ENCODE measurements at places on chromosomes 16 and 17.

- DNase-seq = no peak
Observed at GRCh38 chr16:86069736-86070298, 170.9 kb downstream of the IRF8 start.

DNA sequence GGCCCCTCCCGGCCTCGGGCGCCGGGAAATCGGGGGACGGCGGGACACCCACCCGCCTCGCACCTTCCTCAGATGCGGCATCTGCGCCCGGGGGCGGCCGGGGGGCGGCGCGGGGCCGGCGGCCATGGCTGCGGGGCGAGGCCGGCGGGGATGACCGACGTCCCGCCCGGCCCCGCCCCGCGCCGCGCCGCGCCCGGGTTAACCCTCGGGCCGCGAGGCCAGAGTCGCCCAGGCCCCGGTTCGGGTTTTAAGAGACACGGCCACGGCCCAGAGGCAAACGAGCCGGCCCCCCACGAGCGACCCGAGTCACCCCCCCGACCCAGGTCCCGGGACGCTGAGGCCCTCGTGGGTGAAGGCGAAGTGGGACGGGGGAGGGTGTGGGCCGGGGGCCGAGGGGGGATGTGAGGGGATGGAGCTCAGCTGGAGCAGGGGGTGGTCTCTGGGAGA is at the start of gene RGS11:
TSS of gene RGS11 (minus strand) at position 159 of the 447 bp plus-strand sequence. CDS start at position 126, 33 bp downstream.
- DNase-seq = no peak

DNA sequence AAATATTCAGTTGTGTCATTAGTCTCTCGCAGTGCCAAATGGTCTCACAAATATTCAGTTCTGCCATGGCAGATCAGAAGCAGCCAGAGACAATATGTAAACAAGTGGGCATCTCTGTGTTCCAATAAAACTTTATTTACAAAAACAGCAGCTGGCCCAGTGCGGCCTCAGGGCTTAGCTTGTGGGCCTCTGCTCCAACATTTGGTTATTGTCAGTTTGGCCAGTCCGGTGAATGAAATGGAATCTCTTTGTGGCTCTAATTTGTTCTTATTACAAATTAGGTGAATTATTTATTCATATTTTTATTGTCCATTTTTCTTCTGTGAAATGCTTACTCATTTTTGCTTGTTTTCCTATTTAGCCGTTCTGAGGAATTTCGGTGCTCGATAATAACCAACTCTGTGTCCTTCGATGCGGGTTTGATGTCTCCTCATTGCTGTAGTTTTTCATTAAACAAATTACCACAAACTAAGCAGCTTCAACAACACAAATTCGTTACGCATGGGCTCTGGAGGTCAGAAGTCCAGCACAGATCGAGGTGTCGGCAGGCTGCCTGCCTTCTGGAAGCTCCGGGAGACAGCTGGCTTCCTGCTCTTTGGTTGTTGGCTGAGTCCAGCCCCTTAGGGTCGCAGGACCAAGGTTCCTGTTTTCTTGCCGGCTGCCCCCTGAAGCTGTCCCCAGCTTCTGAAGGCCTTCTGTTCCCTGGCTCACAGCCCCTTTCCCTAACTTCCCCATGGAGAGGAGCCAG is 4.1 kb upstream of the SLC38A10 start:
- no peak for DNase-seq

DNA sequence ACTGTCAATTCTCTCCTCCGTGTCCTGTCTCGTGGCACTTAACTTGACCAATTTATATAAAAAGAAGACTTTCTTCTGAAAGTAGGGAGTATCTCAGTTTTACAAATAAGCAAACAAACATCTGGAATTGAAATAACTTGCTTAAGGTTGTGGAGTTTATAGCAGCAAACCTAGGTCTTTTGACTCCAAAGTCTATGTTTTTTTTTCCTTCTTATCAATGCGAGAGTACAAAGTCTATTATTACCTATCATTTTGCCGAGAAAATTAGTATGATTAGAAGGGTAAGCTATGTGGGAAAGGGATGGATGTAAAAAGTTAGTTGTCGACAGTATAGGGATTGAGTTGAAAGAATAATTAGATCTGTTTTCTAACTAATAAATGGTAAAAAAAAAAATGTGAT is 50.4 kb downstream of the PPM1E start:
- DNase-seq = no peak

DNA sequence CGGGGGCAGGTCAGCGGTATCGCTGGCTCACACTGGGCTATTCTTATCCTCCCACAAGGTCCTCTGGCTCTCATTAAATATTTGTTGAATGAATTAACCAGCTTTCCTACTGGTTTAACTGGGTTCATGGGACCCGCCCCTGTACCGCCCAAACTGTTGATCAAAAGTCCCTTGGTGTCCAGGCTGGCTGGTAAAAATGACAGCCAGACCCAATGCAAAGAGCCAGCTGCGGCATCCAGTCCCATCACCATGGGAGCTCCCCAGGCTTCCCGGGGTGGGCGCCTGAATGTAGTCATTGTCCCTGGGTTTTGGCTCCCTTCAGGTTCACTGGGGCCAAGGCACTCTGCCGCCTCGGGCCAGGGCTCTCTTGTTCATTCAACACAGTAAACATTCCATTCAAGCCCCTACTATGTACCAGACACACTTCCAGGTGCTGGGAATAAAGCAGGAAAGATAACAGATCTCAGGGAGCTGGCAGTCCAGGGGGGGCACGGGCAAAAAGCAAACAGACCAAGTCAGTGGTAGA is 11.7 kb upstream of the ATP2C2 start:
- DNase-seq = no peak

- DNase-seq = no peak
Observed at GRCh38 chr16:14378689-14379467, 251.2 kb downstream of the PARN start.
